ENCODE measurements at places on chromosomes 13 and 19.

DNA sequence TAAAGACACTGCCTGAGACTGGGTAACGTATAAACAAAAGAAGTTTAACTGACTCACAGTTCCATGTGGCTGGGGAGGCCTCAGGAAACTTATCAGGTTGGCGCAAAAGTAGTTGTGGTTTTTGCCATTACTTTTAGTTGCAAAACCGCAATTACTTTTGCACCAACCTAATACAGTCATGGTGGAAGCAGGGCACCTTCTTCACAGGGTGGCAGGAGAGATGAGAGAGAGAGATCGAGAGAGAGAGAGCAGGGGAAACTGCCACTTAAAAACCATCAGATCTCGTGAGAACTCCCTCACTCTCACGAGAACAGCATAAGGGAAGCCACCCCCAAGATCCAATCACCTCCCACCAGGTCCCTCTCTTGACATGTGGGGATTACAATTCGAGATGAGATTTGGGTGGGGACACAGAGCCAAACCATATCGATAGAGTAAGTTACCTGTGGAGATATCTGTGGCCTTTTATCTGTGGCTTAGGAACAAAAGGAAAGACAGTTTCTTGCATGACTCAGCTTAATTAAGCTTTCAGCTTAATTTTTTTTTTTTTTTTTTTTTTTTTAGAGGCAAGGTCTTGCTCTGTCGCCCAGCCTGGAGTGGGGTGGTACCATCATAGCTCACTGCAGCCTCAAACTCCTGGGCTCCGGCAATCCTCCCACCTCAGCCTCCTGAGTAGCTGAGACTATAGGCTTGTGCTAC is 7.6 kb upstream of the CABP5 start:
- DNase-seq = no peak

- DNase-seq = no peak
Measured at GRCh38 chr19:23403581-23404324, 8.5 kb upstream of the ZNF91 start.

DNA sequence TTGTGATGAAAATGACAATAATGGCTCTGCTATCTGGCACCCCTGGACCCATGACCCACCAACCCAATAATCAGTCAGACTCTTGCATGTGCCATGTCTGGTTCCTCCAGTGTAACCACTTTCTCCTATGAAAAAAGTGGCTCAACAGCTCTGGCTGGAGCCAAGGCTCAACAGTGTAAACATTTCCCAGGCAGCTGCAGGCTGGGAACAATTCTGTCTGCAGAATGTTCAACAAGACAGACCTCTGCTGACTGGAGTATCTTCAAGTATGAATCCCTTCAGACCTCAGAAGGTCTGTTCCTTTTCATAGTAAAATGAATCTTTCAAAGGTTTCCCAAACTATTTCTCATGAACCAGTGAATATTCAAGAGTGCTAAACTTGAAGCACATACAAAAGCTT is 410.1 kb upstream of the HTR2A start:
- DNase-seq = no peak

DNA sequence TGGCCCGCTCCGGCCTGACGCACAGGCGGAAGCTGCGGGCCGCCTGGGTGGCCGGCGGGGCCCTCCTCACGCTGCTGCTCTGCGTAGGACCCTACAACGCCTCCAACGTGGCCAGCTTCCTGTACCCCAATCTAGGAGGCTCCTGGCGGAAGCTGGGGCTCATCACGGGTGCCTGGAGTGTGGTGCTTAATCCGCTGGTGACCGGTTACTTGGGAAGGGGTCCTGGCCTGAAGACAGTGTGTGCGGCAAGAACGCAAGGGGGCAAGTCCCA is 4.4 kb downstream of the FFAR1 start:
- DNase-seq = no peak

GRCh38 chr19:38737281-38737865 is 6.9 kb downstream of the CAPN12 start:
- no peak for DNase-seq
